CD4-positive, alpha-beta T cell treated with Interferon alpha-2 for 1 hour (primary cell): ENCODE measurements at places on chromosomes 2 and 18.

- DNase-seq = no peak
These were observed 1220.2 kb upstream of the ACVR2A start for GRCh38 chr2:146624430-146625160.

DNA sequence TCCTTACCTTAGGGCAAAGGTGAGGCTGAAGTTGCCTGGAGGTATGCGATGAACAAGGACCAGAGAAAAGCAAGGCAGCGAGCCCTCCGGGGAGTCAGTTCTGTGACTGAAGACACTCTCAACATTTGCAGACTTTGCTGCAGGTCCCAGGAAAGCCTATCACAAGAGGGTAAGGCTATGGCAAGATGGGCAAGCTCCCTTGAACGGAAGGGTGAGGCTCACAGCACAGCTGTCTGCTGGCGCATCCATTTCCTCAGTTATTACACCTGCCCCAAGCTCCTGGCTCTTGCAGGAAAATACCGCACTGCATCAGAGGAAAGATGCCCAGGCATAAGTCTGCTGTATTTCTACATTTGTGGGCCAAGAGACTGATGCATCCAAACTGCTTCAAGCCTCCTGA lies 141.4 kb downstream of the BCL11A start:
- no peak for DNase-seq

GRCh38 chr2:163171786-163172530 lies 333.4 kb upstream of the KCNH7 start:
- DNase-seq = no peak

DNA sequence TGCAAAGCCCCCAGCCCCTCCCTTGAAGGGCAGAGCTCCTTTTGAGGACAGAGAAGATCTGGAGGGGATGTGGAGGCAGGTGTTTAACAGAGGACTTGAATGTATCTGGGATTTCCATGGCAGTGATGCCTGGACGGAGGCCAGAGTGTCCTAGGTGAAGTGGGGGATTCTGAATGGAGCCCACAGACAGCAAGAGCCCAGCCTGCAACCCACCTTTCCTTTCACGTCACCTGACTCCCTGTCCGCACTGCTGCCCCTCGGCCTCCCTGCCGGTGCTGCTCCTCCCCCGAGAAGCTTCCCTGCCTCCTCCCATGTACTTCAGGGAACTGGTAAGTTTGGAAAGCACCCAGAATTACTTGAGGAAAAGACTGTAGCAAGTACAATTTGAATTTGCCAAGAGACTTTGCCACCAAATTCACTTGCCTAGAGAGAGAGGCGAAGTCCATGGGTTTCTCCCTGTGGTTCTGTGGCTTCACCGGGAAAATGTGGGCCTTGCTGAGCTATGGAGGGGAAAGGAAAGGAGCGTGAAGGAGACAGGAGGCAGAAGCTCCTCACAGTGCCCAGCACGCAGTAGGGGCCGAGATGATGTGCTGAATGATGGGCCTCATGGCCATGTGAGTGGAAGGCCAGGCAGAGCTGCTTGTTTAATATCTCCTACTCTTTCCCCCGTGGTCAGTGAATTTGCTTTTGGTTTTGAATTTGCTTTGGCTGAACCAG lies 13.9 kb upstream of the ASPRV1 start:
- DNase-seq = no peak

DNA sequence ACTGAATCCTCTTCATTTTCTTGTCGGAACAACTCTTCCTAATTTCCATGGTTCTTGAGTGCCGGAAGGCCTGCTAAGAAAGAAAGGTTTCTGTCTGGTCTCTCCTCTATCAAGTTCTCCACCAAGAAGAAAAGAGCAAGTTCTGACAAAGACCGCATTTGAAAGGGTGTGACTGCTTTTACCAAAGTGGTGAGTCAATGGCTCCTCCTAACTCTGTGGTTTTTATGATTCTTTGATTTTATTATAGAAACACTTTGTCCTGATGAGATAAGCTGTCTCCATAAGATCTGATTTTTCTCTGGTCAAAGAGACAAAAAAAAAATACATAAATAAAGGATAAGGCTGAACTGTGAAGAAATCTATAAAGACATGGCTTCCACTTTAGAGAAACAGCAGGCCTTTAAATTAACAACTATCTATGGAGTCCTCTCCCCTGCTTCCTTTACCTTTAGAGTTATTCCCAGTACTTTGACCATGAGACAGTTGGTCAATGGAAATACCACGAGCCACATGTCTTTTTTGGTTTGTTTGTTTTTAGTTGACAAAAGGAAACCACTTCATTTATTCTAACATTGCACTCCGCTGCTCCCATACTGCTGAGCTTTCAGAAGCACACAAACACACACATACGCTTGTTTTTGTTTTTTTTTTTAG lies 67.7 kb downstream of the REL start:
- no peak for DNase-seq

- peak; percentile 76 for DNase-seq
These were observed 14.1 kb upstream of the MEX3C start for GRCh38 chr18:51211552-51211951.

DNA sequence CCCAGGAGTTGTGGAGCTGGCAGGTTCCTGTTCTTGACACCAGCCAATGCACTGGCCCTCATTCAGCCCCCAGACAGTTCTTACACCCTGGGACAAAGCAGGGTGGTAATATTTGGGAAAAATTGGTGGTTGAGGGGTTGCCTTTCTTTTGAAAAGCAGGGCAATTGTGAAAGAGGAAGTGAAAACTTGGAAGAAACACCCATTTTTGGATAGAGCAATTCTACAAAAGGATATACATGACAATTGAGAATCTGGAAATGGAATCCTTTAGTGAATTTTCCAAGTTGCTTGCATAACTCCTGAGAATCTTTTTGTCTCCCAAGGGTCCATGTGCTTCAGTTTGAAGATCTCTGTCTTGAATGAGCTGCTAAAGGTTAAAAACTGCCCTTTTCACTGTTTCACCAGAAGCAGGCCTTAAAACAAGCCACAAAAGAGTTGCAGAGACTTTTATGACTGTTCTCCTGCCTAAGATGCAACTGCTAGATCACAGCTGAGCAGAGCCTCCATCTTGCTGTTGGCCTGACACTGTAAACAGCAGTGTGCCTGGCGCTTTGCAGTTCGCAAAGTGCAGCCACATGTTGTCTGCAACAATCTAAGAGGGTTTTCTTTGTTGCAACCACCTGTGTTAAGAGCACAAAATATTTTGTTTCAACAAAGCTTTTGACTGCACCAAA lies 11.8 kb downstream of the COL4A4 start:
- DNase-seq = no peak

GRCh38 chr18:23134780-23135549 lies at the start of gene CABLES1:
Gene CABLES1 (plus strand): TSS chr18:23135485. CDS start chr18:23135763, 278 bp downstream.
- no peak for DNase-seq

GRCh38 chr2:11075221-11075620 lies 80.0 kb upstream of the SLC66A3 start:
- no peak for DNase-seq

DNA sequence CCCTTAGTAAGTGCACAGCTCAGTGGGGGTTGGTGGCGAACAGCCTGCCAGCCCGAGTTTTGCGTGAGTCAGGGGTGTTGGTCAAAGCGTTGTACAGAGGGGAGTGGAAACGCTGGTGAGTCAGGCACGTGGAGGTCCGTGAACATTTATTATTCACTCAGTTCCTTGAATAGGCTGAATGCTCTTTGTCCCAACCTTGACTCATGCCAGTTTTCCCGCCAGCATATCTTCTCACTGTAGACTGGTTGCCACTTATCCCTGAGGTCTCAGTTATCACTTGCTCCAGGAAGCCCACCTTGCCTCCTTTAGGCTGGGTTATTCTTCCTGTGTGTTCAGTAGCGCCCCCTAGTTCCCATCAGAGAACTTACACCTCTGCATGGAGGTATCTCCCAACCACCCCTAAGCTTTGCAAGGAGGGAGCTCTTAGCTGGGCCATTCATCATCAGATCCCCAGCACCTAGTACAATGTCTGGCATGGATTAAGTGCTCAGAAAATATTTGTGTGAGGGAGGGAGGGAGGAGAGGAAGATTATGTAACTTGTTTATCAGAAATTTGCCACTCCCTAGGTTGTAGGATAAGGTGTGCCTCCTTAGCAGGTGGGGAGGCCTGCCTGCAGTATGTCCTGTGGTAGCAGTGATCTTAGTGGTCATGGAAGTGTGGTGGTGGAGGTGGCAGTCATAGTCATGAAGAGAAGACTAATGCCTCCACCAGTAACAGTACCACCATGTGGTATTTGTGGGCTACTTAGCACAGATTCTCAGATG lies 72.1 kb downstream of the CABLES1 start:
- DNase-seq = no peak

DNA sequence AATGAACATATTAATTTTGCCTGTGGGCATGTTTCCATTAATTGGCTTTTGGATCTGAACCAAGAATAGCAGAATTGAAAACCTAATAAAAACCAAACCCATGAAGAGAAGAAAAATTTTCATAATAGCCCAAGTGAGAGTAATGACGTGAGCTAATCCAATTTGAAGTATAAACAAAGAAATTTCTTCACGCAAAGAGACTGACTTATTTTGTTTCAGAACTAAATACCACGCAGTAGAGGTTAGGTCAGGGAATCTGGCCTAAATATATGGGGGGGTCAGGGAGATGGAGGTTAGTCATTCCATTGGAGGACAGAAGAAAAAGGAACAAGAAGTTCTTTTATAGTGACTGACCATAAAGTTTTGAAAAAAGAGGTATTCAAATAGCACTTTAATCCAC lies 94.1 kb upstream of the CYP1B1 start:
- no peak for DNase-seq

GRCh38 chr18:61888622-61889021 lies 4.2 kb downstream of the RNF152 start:
- no peak for DNase-seq

- no peak for DNase-seq
These were observed 4.5 kb downstream of the GATA6 start for GRCh38 chr18:22173928-22174301.

DNA sequence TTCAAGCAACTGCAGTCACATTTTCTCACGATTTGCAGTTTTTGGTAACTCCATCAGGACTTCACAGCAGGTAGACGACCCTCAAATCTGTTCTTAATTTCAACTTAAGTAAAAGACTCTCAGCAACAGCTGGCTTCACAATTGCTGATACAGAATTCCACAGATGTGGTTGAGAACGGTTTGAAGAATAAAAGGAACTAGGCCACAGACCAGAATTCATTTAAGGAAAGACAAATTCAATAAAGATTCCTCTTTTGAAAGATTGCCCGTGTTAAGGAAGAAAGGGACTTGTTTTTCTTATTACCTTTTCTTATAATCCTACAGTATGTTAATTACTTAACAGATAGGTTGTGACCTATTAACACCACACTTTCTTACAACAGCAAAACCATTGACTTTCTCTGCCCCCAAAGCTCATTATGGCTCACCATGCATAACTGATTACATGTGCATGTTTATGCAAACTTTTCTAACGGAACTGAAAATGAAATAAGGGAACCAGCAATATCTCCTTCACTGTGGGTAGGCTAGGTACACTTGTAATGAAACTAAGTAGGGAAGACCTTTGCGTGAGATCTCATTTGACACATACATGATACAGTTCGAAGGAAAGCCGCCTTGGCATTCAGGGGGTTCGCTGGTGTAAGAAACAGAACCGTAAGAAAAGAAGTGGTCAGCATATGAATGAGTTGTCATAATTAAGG lies 4.7 kb upstream of the ZNF516 start:
- DNase-seq = peak; percentile 22

GRCh38 chr18:5073026-5073944 lies 123.8 kb downstream of the AKAIN1 start:
- DNase-seq = peak; percentile 11

DNA sequence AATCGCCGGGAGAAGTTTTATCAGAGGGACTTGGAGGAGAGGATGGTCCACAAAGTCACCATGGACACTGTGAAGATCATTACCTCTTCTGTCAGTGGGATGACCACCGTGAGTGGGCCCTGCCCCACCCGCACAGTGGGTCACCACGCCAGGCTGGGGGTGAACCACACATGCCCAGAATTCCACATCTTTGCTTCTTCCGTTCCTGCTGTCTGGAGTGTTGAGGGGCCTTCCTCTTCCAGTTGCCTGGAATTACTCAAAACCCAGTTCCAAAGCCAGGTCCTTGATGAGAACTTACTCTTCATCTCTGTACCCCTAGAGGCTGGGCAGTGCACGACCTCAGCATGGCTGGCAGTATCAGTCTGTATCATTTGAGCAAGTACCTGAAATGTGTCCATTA lies 22.1 kb downstream of the MROH2A start:
- no peak for DNase-seq

DNA sequence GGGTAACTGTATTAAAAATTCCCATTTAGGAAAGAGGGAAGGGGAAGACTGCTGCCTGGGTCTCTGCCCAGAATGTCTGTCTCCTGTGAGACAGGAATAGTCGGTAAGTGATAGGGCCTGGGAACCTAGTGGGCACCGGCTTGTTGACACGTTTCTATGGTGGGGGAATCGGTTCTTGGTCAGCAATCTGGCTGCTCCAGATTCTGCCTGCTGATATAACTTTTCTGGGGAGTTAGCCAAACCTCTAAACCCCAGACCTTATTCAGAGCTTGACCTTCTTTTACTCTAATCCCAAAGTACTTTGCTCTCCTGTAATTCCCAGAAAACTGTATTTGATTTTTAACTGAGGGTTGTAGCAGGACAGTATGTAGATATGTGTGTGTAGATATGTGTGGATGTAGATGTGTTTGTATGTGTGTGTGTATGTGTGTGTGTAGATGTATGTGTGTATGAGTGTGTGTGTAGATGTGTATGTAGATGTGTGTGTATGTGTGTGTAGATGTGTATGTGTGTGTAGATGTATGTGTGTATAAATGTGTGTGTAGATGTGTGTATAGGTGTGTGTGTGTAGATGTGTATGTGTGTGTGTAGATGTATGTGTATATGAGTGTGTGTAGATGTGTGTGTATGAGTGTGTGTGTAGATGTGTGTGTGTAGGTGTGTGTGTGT lies 61.8 kb upstream of the TXNDC2 start:
- DNase-seq = no peak
